Brain (organoid and tissue), 16 donors: ENCODE measurements at places on chromosomes 1 and 21.
A peak's percentile ranks its signal among the peaks of the same experiment; 100 is the strongest.

GRCh38 chr1:162397943-162398560 lies 13.9 kb downstream of the SH2D1B start:
- no peak for DNase-seq

DNA sequence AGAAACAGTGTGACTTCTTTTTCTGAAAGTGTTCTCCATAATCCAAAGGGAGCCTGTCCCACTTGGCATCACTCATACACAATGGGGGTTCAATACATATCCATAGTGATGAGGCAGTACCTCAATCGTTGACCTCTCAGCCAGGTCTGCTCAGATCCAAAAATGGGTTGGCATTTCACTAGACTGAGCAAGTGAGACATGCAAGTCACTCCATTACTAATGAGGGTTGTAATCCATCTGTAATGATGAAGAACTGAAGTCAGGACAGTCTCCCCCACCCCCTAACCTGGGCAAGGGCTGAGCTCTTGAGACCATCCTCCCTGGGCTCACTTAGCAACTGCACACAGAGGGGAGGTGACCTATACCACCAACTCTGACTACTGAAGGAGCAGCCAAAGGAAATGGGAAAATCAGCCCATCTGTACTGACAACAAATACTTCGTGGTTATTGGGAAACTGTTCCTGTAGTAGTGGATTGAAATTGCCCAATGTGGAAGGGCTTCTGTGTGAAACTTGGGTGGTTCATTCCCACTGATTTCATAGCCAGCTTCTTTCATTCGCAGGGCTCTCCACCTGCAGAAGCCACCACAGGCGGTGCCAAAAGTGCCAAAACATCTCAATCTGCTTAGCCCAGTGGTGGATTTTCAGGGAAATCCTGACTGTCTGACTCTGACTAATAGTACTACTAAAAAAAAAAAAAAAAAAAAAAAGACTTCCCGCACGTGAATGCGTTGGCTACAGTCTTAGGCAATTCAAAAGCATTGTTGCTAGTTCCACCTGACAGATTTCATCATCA lies 5.0 kb downstream of the NGF start:
- no peak for DNase-seq

DNA sequence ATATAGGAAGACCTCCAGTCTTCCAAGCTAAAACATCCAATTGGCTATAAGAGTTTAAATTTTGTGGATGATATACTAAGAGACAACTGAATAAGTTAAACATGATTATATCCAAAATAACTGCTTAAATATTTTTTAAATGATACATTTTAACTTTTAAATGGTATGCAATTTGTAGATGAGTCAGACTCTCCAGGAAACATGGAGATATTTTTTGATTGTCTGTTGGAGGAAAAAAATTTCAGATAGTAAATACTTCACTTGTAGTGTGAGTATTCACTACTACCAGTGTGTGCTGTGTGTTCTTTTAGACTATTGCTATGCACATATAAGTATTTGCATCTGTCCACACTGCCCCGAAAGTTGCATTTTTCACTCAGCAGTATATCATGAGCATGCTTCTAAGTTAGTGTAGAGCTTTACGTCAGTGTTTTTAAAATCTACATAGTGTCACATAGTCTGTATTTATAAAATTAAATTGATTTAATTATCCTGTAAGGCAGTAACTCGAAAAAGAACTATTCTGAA lies 91.1 kb downstream of the USP25 start:
- DNase-seq: no peak

- DNase-seq: no peak
These were observed 714.3 kb downstream of the MATN1 start for GRCh38 chr1:30008998-30009657.

GRCh38 chr1:8423692-8424538 lies 106.0 kb downstream of the SLC45A1 start:
- DNase-seq: peak; percentile 77

- peak; percentile 95 for DNase-seq
These were observed at the start of gene SMIM12 for GRCh38 chr1:34859446-34860200. Gene SMIM12, minus strand, starts transcription at chr1:34859749. Its CDS starts 3,772 bp downstream, at chr1:34855977.

GRCh38 chr21:39397646-39398385 lies 47.8 kb downstream of the LCA5L start:
- no peak for DNase-seq

GRCh38 chr1:236484310-236484971 lies 39.3 kb upstream of the LGALS8 start:
- no peak for DNase-seq
